ENCODE measurements at places on chromosomes 16 and 17. TPM values are rescaled to one million over a fixed set of nuclear protein-coding genes. Genes with fewer than 3 reads are reported as not detected.

Gene SLFN11
- 118 TPM for total RNA-seq

Gene NLRC3
- 3.9 TPM for total RNA-seq

Gene ZACN
- not detected for total RNA-seq

Gene CCNF
- 3.4 TPM for total RNA-seq

Gene MAPT
- total RNA-seq = 5.5 TPM

Gene ENPP7
- 0.18 TPM for total RNA-seq

Gene ZP2
- not detected for total RNA-seq

Gene CCL4L2
- 2.6 TPM for total RNA-seq
